ENCODE measurements at places on chromosomes 11 and 22. TPM values are rescaled to one million over a fixed set of nuclear protein-coding genes. Genes with fewer than 3 reads are reported as not detected.

DNA sequence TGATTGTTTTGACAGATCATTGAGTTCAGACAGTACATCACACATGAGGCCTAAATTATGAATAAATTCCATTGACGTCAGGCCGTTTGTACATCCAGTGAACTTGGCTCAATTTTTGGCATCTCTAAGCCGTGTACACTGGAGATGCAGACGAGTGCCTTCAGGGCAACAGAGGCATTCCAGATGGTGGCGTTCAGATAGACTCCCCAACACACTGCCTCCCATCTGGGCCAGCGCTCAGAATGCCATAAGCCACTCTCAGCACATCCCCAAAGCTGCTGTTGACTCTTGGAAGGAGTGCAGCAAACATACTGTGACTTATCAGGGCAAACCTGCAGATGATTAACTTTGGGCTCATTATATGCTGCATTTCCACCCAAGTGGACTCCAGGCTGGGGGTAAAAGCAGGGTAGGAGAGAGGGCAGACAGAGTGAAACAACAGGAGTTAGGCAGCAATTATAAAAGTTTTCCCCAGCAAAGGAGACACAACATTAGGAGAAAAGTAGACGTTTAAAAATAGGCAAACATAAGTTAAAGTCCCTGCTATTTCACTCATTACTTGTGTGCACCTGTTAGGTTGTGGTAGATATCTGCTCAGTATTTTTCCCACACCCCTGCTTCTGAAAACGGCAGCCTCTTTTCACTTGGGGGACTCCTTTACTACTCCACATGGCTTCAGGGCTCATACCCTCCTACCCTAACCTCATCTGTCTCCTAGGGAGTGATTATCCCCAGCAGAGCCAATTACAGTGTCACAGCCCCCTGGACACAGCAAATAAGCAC lies 60.2 kb upstream of the PDE3B start:
- no peaks in the 10 kb centered on the region for H3K36me3 ChIP-seq
- no peaks in the 10 kb centered on the region for H3K27me3 ChIP-seq
- H3K4me1 ChIP-seq, result no peaks in the 10 kb centered on the region
- H3K27ac ChIP-seq, result peak overlapping the region; percentile 54
- no peak overlapping the region for H3K4me3 ChIP-seq

The NCAM1 gene
- 3.3 TPM for total RNA-seq

The KIAA1671 gene
- 79.0 TPM for total RNA-seq

The OR51B5 gene
- not detected for total RNA-seq

GRCh38 chr22:49514641-49515040 lies 313.0 kb downstream of the BRD1 start:
- H3K27ac ChIP-seq, result no peak overlapping the region
- DNase-seq, result no peak
- H3K4me1 ChIP-seq, result no peaks in the 10 kb centered on the region

The ZNF408 gene
- 9.7 TPM for total RNA-seq

The BCO2 gene
- not detected for total RNA-seq

The MUC2 gene
- 0.11 TPM for total RNA-seq

GRCh38 chr11:61846362-61847020 lies 18.4 kb downstream of the FADS2 start:
- H3K36me3 ChIP-seq, result peaks cover 67% of the 10 kb centered on the region
- H3K27me3 ChIP-seq, result no peaks in the 10 kb centered on the region
- no peaks in the 10 kb centered on the region for H3K4me1 ChIP-seq
- no peak overlapping the region for H3K27ac ChIP-seq
- no peak overlapping the region for H3K4me3 ChIP-seq

DNA sequence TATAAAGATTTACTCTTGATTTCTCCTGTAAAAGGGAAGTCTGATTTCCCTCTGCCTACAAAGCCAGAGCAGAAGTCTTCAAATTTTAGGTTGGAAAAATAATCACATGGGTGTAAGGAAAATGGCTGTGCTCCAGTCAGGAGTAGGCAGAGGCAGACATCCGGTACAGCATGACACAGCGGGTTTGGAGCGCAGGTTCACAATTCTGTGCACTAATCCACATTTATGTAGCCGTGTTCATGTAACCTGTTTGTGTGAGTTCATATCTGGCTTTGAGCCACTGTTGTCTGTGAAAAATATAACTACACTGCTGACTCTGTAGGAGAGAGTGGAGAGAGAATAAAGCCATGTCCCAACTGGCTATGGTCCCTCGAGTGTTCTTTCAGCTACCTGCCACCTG lies 248.0 kb downstream of the CASP12 start:
- no peaks in the 10 kb centered on the region for H3K27me3 ChIP-seq
- no peaks in the 10 kb centered on the region for H3K36me3 ChIP-seq
- no peak for DNase-seq
